ENCODE measurements at places on chromosomes 7 and 10.

DNA sequence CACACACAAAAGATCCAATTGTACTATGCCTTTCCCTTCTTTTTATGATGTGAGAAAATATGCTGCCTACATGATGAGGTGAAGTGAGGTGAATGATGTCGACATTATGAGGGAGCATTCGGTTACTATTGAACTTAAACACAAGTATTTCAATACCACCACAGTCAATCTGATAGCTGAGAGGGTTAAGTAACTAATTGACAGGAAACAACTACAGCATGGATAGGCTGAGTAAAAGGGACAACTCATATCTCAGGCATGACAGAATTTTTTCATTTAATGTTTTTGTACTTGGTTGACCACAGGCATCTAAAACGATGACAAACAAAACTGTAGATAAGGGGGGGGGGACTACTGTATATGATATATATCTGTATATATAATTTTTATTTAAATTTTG is 488.9 kb downstream of the SH2D4B start:
- DNase-seq: no peak

DNA sequence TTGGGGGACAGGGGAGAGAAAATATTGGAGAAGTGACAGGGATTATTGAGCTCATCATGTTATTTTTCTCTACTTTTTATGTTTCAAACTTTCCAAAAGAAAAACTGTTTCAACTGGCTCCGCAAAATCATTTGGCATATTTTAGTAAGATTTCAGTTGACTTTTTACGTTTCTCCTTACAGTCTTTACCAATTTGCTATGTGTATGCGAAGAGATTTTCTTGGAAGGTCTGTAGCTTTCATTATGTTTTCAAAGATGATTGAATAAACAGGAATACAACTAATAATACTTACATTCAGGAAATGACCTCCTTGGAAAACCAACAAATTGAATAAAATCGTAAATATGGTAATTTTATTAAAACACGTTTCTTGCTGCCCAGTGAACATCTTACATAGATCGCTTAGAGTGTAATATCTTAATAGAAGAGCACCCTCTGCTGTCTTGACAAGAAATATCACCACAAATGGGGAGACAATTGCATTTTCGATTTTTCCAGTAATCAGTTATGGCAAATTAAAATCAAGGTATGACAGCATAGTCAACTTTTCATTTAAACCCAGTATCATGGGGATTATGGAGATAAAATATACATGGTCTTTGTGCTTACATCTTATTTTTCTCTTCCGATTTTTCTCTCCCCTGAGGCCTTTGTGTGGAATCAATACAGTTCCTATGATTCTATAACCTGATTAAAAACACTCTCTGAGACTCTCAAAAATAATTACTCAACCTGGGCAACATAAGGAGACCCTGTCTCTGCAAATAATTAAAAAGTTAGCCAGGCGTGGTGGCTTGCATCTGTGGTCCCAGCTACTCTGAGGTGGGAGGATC is 43.1 kb downstream of the MBL2 start:
- DNase-seq: no peak

DNA sequence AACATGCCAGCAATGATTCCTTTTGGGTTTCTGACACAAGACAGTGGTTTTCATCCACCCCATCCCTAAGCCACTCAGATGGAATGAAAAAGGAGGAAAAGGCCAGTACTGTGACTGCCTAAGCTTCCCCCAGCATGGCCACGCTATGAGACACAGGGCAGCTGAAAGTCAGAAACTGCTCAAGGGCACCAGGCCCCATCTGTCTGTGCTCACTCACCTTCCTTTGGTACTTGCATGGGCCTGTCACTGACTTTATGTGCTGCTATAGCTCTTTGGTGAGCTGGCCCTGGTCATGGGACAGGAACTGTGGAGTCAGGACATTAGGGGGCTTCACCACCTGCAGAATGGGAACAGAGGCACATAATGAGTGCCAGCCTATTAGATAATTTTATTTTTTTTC is 21.2 kb upstream of the ACSM6 start:
- DNase-seq: no peak

DNA sequence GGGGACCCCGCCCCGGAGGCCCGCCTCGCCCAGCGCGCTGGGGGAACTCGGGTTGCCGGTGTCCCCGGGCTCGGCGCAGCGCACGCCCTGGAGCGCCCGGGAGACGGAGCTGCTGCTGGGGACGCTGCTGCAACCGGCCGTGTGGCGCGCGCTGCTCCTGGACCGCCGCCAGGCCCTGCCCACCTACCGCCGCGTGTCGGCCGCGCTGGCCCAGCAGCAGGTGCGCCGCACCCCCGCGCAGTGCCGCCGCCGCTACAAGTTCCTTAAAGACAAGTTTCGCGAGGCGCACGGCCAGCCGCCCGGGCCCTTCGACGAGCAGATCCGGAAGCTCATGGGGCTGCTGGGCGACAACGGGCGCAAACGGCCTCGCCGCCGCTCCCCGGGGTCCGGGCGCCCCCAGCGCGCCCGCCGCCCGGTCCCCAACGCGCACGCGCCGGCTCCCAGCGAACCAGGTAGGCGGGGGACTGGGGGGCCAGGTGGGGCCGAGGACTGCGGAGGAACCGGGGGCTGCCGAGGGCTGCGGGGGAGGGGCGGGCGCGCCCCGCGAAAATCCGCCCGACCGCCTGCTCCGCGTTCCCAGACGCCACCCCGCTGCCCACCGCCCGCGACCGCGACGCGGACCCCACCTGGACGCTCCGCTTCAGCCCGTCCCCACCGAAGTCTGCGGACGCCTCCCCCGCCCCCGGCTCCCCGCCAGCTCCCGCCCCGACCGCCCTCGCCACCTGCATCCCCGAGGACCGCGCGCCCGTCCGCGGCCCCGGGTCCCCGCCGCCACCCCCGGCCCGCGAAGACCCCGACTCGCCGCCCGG is 574 bp downstream of the UTF1 start:
- no peak for DNase-seq

- DNase-seq: no peak
Measured at GRCh38 chr7:42014625-42015618, 222.1 kb downstream of the GLI3 start.

DNA sequence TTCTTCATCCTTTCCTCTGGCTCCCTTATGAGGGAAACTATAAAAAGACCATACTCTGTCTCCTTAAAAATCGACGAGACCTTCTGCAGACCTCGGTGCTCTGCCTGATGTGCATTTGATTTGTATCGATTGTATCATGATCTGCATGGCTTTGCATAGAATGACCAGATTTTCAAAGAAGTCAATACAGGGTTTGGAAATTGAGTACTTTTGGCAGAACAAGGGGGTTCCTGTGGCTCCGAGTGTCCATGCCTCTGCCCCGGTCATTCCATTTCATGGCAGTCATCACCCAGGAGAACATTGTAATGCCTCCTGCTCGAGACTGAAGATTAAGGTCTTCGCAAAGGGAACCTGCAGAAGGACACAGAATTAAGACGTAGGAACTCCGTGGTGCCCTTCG is 685 bp downstream of the CASP2 start:
- DNase-seq: no peak

DNA sequence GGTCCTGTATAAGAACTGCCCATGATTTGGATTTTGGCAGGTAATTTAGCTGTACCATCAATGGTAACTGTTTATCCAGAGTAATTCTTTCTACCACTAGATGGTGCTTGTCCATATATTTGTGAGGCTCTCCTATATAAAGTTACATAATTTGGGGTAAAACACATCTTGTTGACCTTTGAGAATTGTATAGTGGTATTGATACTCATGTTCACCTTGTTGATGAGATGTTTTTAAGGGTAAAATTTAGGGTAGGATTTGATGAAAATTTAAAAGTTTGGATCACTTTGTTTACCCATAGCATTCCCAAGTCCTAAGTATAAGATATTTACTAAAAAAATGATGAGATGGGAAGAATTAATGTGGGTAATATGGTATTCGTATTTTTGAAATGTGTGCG is 31.6 kb downstream of the ST7 start:
- no peak for DNase-seq

GRCh38 chr10:123808906-123809305 is 82.7 kb downstream of the CPXM2 start:
- no peak for DNase-seq

- DNase-seq: no peak
Measured at GRCh38 chr10:10256860-10257259, 760.8 kb upstream of the CELF2 start.

DNA sequence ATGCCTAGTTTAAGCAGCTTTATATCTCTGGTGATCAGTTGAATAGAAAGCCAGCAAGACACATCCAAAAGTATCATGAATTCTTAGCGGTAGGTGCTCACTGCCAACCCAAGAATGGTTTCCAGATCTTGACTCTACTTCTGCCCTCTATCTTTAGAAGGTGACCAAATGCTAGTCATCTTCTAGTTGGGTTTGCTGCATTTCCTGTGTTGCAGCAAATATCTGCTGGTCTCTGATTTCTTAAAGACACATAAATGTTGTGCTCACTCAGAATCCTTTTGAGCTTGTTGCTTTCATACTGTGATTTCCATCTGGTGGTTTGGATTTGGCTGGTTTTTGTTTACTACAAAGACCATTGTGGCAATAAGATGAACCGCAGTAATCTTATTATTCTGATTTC is 2.2 kb downstream of the CDC123 start:
- DNase-seq: no peak

- DNase-seq: no peak
Measured at GRCh38 chr7:102208826-102209225, 77.8 kb upstream of the SH2B2 start.

- no peak for DNase-seq
Measured at GRCh38 chr7:75072981-75073283, 670 bp downstream of the RCC1L start.

DNA sequence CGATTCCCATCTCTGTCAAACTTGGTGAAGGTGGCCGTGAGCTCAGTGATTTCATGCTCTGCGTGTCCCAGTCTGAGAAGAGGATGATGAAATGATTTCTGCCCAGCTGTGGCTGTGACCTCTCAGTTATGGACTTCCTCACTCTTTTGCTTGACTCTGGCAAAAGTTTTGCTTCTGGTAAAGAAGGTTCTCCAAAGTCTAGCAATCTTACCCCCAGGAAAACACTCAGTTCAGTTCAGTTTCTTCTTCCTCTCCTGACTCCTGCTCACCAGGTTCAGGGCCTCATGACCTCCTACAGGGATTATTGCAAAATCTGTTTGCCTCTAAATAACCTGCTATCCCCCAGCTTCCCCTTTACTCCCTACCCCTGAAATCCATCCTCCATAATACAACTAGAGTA is 4.9 kb upstream of the BLOC1S2 start:
- no peak for DNase-seq

DNA sequence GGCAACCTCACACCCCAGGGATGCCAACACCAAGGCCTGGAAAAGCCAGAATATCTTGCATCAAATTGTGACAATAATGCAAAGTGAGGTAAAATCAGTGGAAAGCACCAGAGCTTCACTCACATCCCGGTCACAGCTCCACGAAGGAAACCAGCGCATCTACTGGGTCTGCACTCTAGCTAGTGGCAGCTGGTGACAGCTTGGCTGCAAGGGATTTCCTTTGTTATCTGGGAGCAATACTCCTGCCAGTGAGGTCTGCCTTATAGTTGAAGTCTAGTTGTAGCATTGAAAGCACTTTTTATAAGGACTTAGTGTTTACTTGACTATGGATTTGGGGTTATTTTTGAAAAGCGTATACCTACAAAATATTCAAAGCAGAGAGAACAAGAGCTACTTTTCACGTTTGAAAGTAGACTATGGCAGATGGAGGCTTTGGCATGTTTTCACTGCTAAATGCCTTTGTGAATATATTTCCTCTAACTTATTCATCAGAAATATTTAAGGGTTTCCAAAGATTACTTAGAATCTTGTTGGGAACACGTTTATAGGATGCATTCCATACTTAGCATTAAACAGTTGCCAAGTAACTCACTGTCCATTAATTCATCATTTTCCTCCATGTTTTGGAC is 26.1 kb downstream of the WDFY4 start:
- DNase-seq: no peak

DNA sequence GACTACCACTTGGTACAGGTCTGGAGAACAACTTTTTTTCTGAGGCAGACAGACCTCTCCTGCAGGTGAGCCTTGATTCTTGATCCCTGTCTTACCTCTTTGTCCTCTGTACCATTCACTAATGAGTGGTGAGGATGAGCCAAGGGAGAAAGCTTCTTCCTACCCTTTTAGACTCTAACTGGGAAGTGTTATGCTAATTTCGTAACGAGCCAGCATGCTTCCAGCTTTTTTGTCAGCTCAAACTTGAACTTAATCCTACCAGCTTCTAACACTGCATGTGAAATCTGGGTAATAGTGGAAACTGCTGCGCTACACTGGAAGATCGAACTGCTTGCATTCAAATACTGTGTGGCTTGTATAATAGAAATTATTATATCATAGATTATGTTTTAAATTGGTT is 87.0 kb downstream of the NEUROD6 start:
- no peak for DNase-seq

GRCh38 chr7:100607111-100607510 is 4.9 kb downstream of the PCOLCE start:
- no peak for DNase-seq

GRCh38 chr7:152677808-152678670 is 2.1 kb upstream of the XRCC2 start:
- no peak for DNase-seq

DNA sequence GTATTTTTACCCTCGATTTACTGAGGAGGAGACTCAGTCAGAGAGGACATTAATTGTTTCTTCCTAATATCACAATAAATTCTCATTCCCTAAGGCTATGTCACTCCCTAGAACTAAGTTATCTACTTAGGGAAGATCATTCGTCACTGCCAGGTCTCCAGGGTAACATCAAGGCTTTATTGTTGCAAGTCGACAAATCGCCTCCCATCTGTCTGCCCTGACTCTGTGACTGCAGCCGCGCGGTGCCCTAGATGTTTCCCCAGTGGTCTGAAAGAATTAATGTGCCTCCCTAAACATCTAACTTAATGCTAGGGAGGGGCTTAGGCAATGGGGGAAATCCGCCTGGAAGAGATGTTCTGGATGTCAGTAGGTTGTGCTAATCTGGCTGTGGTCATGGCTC is 558.8 kb upstream of the C7orf33 start:
- no peak for DNase-seq

GRCh38 chr7:84548366-84549365 is 354.1 kb upstream of the SEMA3A start:
- no peak for DNase-seq

GRCh38 chr10:15591431-15591830 is 128.3 kb downstream of the ITGA8 start:
- DNase-seq: no peak

DNA sequence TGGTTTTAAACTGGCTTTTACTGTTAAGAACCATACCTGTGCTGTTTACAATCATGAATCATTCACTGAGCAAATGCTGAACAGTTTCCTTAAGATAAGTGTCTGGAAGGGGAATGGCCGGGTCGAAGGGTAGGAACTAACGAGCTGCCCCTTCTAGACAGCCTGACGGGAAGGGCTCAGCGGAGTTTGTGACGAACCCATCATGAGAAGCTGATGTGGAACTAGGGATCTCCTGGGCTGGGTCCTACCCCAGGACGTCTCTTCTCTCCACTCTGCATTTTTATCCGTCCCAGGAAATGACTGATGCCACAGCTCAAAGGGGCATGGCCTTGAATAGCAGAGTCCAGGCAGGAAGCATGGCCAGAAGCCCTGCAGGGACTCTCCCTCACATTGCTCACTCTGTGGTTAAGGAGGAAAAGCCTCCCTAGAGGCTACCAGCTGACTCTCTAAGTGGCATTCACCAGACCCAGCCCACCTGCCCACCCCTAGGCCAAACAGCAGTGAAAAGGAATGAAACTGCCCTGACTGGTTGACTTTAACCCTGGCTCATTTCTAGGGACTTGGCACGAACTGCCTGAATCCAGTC is 112.0 kb downstream of the PFKFB3 start:
- DNase-seq: no peak
